ENCODE measurements at places on chromosomes 11 and 22.

GRCh38 chr11:78270971-78271370 is 82.3 kb downstream of the USP35 start:
- peak; percentile 4 for DNase-seq

- no peak for DNase-seq
Measured at GRCh38 chr11:17188675-17189074, 19.1 kb downstream of the PIK3C2A start.

DNA sequence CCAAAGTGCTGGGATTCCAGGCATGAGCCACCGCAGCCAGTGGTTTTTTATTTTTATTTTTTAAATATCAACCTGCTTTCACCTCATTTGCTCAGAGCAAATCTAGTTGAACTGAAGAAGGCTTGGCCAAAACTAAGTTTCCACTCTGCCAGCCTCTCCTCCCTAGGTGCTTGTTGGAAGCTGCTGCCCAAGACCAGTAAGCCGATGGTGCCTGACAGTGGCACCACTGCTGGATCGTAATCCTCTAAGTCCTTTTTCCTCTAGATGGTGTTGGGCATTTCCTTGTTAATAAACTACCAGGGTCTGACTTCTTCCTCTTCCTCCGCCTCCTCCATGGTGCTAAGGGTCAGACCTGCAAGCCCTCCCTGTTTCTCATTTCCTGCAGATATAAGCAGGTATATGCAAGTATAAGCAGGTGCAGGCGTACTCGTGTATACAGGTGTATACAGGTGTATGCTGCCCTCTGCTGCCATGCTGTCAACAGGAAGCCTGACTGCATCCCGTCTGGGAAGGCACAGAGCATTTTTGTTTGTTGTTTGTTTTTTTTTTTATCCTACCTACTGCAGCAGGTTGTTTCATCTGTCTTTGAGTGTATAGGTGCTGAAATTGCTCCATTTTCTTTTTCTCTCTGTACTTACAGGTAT is 1.6 kb downstream of the NADSYN1 start:
- no peak for DNase-seq

DNA sequence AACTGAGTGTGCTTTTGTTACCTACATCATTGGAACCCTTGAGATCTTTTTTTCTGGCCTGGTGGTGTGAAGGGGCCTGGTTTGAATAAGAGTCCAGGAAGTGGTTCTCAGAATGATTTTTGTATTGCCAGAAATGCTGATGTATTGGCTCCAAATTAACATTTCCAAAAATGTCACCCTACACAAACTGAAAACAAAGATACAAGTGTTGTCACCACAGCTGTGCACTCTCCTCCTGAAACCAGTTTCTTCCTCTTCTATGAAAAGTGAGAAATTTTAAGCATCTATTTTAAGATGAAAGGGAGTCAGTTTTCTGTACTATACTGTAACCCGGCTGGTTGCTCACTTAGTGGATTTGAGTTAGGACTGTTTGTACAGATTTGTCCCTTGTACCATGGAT is 218.8 kb downstream of the PGR start:
- DNase-seq: no peak

GRCh38 chr11:33505093-33505492 is 195.5 kb downstream of the C11orf91 start:
- DNase-seq: no peak

DNA sequence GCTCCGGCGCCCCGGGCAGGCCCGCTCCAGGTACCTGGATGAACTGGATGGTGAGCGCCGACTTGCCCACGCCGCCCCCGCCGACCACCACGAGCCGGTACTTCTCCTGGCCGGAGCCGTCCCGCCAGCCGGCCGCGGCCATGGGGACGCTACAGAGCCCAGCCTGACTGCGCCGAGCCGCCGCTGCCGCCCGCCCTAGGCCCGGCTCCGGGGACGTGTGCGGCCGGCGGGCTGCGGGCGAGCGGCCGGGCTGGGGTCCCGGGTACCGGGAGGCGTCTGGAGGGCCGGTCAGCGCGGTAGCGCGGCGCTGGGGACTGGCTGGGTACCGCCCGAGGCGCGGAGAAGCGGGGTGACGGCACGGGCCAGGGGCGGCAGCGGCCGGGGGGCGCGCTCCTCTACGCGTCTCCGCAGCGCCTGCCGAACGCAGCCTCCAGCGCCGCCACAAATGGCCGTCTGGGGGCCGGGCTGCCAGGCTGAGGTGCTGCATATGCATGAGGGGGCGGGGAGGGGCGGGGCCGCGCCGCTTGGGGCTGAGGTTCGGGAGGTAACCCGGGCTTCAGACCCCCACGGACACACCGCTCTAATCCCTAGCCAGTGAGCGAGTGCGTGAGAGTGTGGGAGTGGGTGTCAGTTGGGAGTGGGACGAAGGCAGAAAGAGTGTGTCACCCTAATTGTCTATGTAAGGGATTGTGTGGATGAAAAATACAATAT is at the start of gene RRAS2:
Gene RRAS2, minus strand, starts transcription at position 455 of the 711 bp plus-strand sequence. Its CDS starts 313 bp downstream, at position 142.
- DNase-seq: peak; percentile 47

GRCh38 chr22:42300259-42301076 is 30.0 kb upstream of the TCF20 start:
- DNase-seq: no peak

DNA sequence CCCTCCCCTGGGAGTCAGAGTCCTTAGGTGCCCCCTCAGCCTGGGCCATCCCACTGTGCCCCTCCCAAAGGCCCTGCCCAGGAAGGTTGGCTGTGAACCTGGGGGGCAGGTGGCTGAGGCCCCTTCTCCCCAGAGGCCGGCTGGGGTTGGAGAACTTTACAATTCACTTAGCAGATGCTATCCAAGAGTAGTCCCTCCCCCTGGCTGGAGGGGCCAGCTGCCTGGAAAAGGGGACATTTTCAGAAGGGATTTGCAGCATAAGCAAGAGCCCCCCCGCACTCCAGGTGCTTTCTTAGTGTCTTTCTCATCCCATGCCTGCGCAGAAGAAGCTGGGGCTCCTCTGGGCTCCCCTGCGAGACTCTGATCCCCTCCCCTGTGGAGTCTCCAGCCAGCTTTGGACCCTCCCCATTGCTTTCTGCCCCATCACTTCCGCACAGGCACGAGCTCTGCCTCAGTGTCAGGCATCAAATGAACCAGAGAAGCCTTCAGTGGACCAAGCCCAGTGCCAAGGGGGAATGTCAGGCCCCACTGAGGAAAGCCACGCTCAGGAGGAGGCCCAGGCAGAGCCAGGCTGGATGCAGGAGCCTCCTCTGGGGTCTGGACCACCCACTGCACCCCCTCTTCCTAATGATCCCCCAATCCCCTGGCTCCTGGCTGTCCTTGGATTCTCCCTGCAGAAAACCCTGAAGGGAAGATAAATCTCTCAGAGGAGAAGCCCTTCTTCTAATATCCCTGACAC is 3.7 kb downstream of the SSTR3 start:
- DNase-seq: no peak

- no peak for DNase-seq
Measured at GRCh38 chr22:37388538-37388937, 38.7 kb downstream of the ELFN2 start.

- no peak for DNase-seq
Measured at GRCh38 chr22:50551160-50551752, 5.6 kb downstream of the KLHDC7B start.

- DNase-seq: no peak
Measured at GRCh38 chr11:10597877-10598351, 29.4 kb upstream of the LYVE1 start.

- no peak for DNase-seq
Measured at GRCh38 chr11:73126804-73127480, 15.2 kb downstream of the FCHSD2 start.

- no peak for DNase-seq
Measured at GRCh38 chr11:37422511-37422910, 824.5 kb upstream of the RAG2 start.

DNA sequence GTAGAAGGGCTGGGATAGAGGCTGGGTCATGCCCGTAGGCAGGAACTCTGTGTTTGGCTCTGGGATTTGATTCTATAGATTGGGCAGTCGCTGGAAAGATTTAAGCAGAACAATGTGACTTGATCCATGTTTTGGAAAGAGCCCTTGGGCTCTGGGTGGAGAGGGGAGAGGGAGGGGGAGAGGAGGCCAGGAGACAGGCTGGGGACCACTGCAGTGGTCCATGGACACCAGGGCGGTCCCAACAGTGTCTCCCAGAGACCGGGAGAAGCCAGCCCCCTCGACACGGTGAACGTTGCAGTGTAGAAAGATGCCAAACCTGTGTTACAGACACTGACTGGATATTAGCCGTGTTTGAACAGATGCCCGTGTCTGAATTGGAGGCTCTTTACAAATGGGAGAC is 19.5 kb downstream of the PVALB start:
- DNase-seq: no peak

- DNase-seq: no peak
Measured at GRCh38 chr11:121515335-121515671, 62.5 kb upstream of the SORL1-AS1 start.

DNA sequence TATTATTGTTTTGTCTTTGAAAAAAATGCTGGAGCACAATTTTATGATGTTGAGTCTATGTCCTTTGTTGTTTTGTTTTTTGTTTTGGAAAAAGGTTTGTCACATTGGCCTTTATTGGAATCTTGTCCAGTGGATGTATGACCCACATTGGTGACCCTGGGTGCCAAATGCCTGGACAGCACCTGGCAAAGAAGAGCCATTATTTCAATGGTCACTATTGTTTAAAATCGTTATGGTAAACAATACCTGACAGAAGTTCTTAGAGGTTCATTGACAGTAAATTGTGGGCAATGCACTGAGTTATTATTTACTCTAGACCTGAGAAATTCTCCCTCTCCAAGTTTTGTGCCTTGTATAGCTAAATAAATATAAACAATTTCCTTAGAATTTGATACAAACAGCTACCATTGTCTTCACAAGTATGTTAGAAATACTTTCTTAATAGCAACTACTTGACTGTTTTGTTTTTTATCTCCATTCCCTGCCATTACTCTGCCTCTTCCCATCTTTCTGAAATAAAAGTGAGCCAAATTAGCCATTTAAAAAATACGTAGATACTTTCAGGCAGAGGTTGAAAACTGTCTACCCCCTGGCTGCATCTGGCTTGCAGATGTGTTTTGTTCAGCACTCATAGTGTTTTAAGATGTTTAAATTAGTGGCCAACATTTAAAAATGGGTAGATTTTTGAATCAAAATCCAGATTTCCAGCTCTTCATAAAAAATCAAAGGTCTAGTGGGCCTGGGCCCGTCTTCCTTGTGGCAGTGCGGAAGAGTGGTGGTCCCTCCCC is 39.9 kb downstream of the BMAL1 start:
- DNase-seq: no peak

GRCh38 chr11:3000032-3000961 is 8.2 kb upstream of the NAP1L4 start:
- DNase-seq: peak; percentile 98

DNA sequence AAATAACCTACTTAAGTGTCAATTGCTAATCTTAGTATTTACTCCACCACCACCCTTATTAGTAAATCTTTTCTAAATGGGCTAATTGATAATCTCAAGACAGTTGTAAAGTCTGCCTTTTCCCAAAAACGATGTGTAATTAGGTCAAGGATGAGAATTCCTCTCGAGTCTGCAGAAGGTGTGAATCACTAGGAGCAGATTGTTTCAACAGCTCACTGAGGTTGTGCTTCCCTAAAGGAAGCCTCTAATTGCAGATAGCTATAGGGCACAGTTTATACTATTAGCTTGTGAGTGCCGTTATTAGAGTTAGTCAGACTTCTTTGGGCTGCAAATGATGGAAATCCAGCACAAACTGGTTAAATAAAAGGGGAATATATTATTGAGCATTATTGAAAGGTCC is 84.9 kb downstream of the C11orf91 start:
- no peak for DNase-seq

DNA sequence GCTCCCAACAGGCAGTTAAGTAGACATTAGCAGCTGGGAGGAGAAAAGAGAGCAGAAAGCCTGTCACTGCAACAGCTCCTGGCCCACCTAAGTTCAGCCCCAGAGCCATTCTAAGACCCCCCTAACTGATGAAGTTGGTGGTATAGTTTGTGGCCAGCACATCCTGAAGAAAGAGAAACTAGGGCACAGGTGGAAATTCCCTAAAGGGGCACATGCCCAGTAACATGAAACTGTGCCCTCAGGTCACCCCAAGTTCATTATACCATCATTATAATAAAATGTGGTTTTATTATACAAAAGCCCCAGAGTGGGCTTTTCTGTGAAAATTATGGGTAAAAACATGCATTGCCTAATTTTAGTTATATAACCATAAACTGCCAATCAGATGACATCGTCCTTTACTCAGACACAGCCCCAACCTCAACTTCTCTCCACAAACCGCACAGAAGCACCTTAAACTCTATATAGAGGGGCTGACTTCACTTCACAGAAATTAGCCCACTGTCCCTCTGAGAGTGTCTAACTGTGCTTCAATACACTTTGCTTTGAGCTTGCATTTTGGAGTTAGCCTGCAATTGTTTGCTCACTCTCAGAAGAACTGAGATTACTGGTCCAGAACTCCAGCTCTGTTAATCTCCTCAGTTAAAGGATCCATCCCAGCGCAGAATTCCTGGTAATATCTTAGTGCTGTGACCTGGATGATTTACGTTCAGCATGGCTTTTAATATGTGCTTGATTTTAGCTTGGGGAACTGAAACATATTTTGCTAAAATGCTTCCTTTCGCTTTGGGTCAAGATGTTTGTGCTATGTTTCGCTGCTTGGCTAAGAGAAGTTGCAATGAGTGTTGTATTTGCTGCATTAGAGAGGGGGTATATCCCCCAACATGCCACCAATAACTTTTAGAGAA is 1.8 kb upstream of the APOL3 start:
- DNase-seq: no peak

GRCh38 chr22:48981371-48982061 is 846.2 kb downstream of the BRD1 start:
- no peak for DNase-seq

- DNase-seq: no peak
Measured at GRCh38 chr11:63999349-64000025, 13.2 kb downstream of the OTUB1 start.

DNA sequence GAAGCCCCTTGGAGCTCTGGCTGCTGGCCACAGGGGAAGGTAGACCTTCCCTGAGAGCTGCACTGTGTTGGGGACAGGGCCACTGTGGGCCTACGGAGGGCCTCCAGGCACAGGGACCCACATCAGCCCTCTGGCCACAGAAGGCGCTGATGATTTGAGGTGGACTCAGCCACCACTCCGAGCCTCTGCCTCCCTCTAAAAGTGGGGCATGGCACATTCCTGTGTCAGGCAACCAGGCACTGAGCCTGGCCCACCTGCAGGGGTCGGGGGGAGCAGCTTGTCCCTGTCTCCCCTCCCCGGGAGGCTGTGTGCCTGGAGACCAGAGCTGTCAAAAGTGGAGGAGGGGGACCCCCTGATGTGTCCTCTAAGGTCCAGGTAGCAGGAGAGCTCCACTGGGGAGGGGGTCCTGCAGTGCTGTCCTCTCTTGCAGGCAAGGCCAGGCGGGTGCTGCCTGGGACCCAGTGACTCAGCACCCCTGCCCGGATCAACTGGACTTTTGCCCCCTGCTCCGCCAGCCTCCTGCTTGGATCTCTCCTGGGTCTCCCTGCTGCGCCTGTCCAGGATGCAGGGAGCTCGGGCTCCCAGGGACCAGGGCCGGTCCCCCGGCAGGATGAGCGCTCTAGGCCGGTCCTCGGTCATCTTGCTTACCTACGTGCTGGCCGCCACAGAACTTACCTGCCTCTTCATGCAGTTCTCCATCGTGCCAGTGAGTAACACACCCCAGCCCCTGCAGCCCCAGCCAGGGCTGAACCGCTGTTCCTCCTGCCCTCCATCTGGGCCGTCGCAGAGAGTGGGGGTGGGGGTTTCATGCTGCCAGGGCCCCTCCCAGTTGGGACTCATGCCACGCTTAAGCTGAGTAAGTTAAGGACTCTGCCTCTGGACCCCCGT is 17.5 kb upstream of the CDKN1C start:
- no peak for DNase-seq

GRCh38 chr22:40252146-40252545 is 74.4 kb downstream of the TNRC6B start:
- DNase-seq: no peak
